ENCODE measurements at places on chromosomes 3 and 15.
A peak's percentile ranks its signal among the peaks of the same experiment; 100 is the strongest.

DNA sequence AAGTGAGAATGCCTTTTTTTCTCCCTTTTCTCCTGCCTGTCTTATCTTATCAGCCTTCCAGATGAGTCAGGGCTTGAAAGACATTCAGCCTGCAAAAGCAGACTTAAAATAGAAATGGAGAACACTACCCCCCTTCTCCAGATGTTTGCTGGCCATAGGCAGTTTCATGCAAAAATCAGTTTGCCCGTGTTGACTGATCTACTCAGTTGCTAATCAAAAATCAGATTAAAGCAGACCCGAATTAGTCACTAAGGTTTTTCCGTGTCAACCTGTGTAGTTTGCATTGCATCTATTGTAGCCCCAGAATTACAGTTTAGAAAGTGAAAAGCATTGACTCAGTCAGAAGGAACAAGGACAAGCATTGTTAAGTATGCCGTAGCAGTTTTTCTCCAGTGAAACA is 56.2 kb downstream of the IL5RA start:
- DNase-seq = no peak

DNA sequence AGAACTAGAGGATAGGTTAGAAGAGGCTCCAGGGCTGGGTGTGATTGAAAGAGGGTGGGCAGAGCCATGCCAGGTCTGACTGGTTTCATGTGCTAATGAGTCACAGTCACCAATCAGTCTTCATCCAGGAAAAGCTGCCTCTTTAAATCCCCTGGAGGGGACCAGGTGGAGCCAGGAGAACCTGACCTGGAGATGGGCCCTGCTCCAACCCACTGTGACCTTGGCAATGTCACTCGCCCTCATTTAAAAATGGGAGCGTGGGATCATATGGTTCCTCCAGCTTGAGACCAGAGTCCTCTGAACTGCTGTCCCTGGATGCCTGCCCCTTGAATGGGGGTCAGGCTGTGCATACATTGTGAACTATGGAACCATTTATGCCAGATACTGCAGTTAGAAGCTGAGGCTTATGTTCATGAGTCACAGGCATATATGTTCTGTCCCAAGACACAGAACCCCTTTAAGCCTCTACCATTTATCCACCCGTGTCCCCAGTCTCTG is 23.0 kb downstream of the HES1 start:
- no peak for DNase-seq

- DNase-seq = no peak
Observed at GRCh38 chr3:122609798-122610559, 32.5 kb downstream of the PARP15 start.

DNA sequence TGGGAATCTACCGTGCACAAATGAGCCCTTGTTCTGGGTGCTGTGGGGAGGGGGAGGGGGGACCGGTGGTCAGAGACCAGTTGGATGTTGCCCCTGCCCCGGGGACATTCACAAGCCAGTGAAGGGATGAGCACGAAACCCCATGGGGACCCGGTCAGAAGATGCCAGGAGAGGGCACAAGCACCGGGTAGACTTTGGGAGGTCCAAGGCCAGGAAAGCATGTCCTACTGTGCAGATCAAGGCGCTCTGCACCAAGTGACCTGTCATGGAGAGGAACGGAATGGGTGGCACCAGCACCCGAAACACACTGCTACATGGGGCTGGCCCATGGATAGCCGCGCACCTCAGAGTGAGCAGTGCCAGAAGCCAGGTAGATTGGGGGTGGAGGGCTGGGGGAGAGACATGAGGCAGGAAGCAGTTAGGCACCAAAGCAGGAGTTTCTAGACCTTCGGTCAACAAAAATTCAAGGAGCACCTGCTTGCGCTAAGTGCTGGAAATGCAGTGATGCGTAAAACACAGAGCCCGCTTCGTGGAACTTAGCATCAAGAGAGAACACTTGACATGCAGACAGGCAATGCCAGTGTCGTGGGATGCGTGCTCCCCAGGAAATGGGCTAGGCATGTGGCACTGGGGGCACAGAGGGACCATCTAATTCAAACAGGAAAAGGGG is 99.1 kb downstream of the CPN2 start:
- no peak for DNase-seq

DNA sequence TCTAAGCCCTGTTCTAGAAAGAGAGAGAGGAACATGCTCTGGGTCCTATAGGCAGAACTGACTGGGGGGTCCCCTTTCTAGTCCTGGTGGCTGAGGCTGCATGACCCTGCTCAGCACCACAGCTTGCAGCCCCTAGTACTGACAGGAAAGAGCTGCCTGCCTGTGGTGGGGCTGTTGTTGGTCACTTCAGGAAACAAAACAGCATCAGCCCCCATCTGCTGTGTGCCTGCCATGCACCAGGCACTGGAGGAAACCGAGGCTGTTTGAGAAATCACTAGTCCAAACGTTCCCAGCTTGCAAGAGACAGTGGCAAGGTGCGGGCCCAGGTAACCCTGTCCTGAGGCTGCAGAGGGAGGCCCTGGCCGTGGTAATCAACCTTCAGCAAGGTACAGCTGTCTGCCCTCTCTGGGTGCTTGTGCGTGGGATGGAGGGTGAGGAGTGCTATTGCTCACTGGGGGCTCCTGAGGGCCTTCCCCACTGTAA is 90.6 kb downstream of the IQSEC1 start:
- DNase-seq = no peak

DNA sequence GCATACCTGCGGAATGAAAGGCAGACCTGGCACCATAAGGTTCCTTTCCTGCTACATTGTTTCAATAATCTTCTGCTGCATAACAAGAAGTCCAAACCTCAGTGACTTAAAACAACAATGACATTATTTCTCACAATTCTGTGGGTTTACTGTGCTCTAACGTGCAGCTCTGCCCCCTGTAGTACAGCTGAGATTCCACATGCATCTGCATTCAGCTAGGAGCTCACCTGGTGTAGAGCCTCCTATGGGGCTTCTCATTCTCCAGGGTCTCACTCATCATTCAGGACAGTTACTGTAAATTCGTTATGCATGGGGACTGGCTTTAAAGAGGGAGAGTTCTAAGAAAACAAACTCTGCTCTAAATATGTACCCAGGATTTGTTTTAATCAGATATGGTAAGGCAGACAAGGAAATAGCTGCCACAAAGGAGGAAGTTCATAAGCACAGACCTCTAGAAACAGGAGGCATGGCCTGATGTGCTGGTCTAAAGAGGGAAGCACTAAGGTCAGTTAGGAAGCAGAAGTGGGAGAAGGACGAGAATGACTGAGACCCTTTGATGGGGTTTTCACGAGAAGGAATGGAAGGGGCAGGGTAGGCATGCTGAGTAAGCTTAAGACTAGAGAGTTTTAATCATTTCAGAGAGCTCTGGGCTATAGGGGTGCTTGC is 347.0 kb downstream of the NEK10 start:
- DNase-seq = no peak

DNA sequence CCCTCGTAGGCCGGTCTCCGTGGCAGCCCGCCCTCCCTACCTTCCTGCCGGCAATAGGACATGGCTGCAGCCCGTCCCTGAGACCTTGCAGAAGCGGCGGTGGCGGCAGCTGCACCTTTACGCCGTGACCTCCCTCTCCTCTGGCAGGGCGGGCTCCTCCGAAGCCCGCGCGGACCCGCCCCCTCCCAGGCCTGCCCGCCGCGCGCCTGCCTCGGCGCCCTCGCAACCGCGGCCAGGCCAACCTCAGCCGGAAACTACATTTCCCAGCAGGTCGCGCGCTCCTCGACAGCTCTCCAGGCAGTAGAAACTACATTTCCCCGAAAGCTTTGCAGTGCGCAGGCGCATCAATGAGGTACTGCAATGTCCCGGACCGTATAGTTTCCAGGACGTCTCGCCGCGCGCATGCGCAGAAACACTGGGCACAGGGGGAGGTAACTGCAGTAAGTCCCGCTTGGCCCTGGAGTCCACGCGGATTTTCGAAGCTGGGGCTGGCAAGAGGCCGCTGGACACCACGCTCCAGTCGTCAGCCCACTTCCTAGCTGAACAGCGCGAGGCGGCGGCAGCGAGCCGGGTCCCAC is at the start of the genes CHCHD4 and TMEM43:
Gene CHCHD4 (minus strand): TSS at position 256 of the 578 bp plus-strand sequence. CDS start 194 bp downstream, at position 62.
Gene TMEM43 (plus strand): TSS at position 438 of the 578 bp plus-strand sequence. CDS start 142 bp downstream, outside the sequence.
- DNase-seq = peak; percentile 99

GRCh38 chr3:45631486-45631885 is 36.9 kb downstream of the LIMD1 start:
- no peak for DNase-seq

DNA sequence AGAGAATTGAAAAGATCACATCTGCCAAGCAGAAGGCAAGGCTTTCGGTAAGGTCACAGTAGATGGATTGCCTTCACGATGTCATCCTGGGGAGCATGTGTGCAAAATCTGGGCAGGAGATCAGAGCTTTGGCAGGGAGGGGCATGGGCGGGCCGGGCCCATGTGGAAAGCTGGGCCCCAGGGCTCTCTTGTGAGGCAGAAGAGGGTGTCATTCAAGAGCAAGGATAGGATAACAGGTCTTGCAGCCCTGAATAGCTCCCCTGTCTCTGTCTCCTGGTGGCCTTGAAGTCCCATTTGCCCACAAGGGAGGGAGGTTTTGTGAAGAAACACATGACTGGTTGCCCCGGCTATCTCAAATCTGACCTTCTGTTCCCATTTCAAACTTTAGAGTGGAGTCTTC is 172.0 kb downstream of the OPA1 start:
- no peak for DNase-seq

GRCh38 chr3:25171118-25171807 is 256.8 kb upstream of the RARB start:
- DNase-seq = no peak

DNA sequence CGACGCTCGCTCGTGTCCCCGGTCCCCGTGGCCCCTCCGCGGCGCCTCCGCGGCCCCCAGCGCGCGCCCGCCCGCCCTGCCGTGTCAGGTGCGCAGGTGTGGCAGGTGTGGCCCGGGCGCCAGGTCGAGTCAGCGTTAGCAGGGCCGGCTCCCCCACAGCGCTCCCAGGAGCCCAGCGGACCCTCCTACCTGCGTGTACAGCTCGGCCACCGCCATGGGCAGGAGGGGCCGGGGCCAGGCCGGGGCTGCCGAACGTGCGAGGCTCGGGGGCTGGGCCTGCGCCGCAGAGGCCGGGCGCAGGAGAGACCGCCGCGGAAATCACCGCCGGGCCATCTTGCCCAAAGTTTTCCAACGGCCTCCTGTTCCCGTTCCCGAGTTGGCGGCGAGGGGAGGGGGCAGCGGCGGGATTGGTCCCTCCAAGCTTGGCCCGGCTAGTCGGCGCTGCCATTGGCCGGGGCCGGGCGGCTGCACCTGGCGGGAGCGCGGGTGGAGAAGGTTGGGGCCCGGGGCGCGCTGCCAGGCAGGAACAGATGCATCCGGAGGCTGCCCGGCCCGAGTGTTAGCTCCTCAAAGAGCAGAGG is at the start of gene MYO5C:
Gene MYO5C (minus strand): TSS at position 384 of the 581 bp plus-strand sequence. CDS start 168 bp downstream, at position 216.
- DNase-seq = peak; percentile 80

DNA sequence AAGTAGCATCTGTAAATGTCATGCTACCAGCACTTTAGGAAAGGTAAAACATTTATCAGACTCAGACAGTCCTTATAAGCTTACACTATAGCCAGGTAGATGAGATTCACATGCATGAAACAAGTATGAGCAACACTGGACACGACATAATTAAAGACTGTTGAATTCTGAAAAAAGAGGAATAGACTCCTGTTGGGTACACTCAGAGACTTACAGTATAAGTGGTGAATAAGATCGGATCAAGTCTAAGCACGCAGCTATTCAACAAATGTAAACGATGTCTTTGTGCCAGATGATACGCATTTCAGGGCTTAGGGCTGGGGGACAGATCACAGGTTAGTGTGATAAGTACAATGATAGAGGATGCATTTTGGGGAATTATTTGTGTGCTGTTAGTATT is 43.2 kb upstream of the SPPL2A start:
- DNase-seq = no peak

DNA sequence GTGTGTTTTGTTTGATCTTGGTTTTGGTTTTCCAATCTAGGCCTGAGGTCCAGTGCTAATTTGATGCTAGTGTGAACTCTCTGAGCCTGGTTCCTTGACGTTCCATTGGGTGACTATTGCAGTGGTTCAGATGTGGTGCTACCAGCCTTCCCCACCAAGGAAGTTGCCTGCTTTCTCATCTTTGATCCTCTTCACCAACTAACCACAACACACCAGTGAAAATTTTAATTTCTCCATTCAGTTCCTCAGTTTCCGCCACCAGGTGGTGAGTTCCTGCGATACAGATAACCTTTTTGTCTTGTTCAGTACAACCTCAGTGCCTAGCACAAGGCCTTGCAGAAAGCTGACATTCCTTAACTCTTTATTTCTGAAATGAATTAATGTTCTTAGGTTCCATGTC is 337.4 kb upstream of the TPRG1 start:
- no peak for DNase-seq

GRCh38 chr15:52338058-52338457 is 42.5 kb upstream of the MYO5C start:
- DNase-seq = no peak

GRCh38 chr15:33293713-33294334 is 16.9 kb upstream of the RYR3 start:
- DNase-seq = no peak

- DNase-seq = no peak
Observed at GRCh38 chr15:30895461-30896210, 8.1 kb upstream of the FAN1 start.

DNA sequence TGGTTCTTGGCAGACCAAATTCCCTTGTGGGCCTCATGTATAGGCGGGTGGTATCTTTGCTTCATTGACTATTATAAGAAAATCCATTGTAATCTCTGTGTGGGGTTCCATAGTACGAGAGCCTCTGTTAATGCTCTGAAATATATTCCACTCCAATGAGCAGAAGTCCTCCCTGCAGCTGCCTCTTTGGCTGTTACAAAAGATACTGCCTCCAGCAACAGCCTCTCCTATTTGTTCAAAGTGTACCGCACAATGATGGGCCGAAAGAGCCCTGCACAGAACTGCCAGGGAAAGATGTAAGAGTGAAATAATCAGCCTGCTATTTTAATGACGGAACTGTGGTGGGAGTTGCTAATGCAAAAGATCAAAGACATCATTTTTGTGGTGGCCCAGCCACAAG is 48.9 kb downstream of the GRK7 start:
- DNase-seq = no peak

DNA sequence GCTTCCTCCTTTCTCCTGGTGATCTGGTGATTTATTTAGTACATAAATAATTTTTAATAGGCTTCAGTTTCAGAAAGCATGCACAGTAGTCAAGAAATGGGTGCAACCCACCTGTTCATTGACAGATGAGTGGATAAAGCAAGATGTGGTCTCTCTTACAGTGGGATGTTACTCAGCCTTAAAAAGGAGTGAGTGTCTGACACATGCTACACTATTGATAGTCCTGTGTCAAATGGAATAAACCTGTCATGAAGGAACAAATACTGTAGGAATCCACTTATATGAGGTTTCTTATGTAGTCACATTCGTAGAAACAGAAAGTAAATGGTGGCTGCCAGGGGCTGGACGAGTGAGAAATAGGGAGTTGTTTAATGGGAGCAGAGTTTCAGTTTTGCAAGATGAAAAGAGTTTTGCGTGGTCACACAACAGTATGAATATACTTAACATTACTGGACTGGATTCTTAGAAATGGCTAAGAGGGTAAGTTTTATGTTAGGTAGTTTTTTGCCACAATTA is 56.0 kb upstream of the PPARG start:
- DNase-seq = no peak

DNA sequence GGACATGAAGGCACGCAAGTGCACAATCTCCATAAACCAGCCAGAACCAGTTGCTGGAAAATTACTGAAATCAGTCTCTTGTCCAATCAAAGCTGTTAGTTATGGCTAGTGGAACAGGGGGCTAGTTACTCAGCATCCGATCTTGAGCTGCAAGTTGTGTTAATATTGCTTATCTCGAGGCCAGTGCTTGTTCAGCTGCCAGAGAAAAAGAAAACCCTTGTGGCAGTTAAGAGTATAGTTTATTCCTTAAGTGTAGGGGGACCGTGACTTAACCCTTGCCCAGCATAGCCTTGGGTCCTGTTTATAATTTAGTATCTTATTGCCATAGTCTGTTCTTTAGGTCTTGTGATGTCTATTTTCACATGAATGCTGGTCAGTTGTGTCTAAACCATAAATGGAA is 268.5 kb downstream of the CD47 start:
- DNase-seq = no peak
